ENCODE measurements at places on chromosomes 5 and 9.

- no peak for DNase-seq
Observed at GRCh38 chr5:140338336-140338735, 8.1 kb downstream of the HBEGF start.

DNA sequence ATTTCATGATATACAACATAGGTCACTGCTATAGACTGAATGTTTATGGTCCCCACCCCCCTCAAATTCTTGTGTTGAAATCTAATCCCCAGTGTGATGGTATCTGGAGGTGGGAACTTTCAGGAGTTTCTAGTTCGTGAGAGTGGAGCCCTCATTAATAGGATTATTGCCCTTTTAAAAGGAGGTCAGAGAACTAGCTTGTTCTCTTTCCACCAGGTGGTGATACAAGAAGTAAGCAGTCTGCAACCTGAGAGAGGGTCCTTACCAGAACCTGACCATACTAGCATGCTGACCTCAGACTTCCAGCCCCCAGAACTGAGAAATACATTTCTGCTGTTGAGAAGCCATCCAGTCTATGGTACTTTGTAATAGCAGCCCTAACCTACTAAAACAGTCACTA lies 33.3 kb downstream of the TMEM161B start:
- no peak for DNase-seq

- no peak for DNase-seq
Observed at GRCh38 chr5:81579262-81579924, 171.5 kb downstream of the SSBP2 start.

DNA sequence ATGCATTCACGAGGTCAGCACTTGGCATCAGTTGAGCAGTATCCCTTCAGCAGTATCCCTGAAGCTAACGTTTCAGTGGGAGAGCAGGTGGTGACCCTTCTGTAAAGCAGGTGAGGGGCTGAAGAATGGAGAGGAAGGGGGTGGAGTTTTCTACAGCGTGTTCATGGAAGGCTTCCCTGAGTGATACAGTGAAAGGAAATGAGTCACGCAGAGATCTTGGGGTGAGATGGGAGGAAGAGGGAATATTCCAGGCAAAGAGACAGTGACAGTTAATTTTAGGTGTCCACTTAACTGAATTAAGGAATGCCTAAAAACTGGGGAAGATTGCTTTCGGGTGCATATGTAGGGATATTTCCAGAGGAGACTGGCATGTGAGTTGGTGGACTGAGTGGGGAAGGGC lies 25.7 kb downstream of the TAS2R1 start:
- DNase-seq, result no peak

GRCh38 chr5:160539431-160539830 lies 117.8 kb downstream of the PTTG1 start:
- DNase-seq, result no peak

DNA sequence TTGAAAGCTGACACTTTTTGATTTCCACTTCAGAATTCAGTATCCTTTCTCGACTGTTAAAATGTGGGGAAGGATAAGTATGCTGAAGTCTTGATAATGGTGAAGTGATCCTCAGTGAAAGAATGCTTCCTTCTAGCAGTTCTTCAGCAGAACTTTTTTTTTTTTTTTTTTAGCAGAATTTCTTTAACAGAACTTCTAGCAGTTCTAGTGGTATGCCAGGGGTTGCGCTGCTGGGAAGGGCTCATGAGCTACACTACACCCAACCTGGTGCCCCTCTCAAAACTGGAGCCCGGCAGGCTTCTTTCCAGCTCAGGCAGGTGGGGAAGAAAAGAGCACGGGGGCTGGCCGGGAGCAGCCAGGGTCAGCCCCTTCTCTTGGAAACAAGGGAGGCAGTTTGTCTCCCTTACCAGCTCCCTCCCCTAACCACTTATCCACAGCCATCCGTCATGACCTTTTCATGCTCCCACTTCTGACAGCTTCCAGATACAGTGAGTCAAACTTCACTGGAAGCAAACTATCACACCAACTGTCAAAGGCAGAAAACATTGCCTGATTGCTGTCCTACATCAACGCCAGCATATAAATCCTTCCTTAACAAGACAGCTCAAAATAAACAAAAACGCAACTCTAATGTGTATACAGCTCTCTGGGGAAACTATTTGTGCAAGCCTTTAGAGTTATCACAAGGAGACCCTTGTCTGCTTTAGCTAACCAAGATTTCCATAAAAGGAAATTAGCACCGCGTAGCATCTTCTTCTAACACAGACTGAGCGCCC lies 211.5 kb downstream of the GAPVD1 start:
- DNase-seq, result no peak

GRCh38 chr5:177973066-177973635 lies 22.9 kb downstream of the PROP1 start:
- DNase-seq, result no peak

- DNase-seq, result no peak
Observed at GRCh38 chr9:133733796-133734533, 4.2 kb downstream of the SARDH start.

DNA sequence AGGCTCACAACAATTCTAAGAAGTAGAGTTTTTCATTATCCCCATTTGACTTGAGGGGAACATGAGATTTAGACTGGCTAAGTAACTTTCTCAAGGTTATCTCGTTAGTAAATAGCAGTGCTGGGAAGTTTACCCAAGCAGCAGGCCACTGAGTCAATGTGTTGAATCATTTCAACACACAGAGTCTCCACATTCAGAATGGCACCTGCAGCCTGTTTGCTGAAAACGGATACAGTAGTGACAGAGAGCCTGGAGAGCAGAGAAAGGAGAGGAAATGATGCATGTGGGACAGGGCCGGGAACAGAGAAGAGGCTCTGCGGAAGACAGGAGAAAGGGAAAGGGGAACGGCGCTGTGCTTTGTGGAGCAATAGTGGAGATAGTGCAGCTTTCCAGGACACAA lies 33.5 kb upstream of the ZSWIM6 start:
- DNase-seq, result no peak

DNA sequence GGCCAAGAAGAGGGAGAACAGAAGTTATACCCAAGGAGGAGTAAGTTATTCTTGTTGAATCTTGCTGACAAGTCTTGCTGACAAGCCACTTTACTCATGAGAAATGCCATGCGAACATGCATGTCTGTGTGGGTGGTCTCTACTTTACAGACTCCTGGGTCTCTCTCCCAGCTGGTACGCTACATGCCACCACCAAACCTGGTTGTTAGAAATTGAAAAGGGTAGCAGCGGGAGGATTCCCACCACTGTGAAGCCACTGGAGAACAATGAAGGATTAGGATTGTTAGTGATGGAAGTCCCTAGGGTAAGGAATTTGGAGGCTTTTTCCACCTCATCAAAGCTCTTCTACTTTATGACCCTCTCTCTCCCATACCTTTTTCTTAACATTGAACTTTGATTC lies 53.6 kb upstream of the GABRB2 start:
- DNase-seq, result no peak

GRCh38 chr9:87712801-87713277 lies 13.1 kb upstream of the CTSL start:
- no peak for DNase-seq

GRCh38 chr5:112921833-112922817 lies at the start of gene REEP5:
Gene REEP5 (minus strand): TSS chr5:112922227. CDS start chr5:112922190, 37 bp downstream.
- DNase-seq, result no peak

DNA sequence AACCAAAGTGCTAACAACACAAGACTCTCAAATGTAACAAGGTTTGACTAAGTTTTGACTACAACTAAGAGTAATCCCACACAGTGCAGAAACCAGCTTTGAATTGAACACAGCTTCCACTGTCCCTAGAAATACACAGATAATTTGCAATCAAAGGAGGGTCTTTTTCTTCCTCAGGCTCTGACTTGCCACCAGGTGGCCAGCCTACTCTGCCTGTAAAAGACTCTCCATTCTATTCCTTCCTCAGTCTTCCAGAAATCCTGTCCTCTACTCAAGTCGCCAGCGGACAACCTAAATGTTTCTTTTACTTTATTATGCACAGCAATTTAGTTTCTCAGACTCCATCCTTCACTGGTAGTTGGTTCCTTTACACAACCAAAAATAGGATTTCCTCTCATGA lies 32.2 kb upstream of the MCTP1 start:
- DNase-seq, result no peak

DNA sequence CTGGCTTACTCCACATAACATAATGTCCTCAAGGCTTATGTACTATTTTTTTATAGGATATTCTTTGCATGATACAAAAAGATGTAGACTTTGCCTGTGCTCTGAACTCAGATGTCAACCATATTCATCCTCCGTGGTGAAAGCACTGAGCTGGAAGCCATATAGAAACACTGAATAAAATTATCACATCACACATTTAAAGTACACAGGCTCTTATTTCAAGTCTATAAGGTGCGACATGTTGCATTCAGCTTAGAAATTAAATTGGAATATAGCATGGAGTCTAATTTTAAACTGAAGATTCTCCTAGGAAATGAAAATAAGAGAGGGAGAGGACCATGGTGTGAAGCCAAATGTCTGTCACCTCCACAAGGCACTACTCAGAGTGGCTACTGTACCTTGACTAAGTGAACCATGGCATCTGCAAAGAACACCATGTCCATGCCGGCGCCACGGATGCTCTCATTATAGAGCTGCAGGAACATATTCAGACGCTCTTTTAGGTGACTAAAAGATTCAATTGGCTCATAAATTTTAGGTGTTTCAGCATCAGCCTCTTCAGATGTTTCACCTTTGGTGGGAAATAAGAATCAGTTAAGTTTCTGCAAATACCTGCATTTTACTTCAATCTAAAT lies 158.6 kb downstream of the DNAH5 start:
- no peak for DNase-seq

GRCh38 chr5:148962761-148963324 lies 100.0 kb downstream of the SH3TC2 start:
- DNase-seq, result no peak

Measured in HFF-Myc (cell line).